ENCODE measurements at places on chromosomes 7 and 10.

GRCh38 chr10:75971402-75972211, 540.2 kb downstream of the LRMDA start:
- DNase-seq: no peak

DNA sequence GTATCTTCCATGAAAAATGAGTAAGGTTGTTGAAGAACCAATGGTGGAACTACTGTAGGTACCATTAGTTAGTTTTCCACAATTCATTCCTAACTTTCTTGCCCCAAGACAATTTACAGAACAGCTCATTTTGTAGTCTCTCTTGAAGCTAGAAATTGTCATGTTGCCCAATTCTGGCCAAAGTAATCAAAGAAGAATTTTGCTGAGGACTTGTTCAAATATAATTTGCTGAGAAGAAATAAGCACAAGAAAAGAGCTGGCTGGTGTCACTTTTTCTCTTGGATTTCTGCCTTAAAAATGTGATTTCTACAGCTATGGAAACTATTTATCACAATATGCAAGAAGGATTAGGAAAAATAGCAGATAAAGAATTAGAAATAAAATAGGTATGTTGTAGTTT, 199.2 kb upstream of the SEMA3A start:
- no peak for DNase-seq

DNA sequence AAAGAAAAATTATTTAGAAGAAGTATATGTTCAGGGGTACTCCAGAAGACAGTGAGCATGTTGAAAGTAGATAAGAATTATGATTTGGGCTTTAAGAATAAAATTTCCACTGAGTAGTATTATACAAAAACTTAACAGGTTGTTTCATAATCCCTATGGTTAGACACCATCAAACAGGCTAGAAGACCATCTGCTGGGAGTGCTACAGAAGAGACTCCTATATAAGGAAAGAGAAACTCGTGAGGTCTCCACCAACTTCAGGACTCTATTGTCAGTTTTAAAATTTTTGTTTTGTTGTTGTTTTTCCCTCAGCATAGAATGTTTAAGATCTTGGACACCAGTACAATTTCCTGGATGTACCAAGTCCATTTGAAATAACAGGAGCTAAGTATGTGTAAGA, 13.1 kb downstream of the DNAJC1 start:
- no peak for DNase-seq

DNA sequence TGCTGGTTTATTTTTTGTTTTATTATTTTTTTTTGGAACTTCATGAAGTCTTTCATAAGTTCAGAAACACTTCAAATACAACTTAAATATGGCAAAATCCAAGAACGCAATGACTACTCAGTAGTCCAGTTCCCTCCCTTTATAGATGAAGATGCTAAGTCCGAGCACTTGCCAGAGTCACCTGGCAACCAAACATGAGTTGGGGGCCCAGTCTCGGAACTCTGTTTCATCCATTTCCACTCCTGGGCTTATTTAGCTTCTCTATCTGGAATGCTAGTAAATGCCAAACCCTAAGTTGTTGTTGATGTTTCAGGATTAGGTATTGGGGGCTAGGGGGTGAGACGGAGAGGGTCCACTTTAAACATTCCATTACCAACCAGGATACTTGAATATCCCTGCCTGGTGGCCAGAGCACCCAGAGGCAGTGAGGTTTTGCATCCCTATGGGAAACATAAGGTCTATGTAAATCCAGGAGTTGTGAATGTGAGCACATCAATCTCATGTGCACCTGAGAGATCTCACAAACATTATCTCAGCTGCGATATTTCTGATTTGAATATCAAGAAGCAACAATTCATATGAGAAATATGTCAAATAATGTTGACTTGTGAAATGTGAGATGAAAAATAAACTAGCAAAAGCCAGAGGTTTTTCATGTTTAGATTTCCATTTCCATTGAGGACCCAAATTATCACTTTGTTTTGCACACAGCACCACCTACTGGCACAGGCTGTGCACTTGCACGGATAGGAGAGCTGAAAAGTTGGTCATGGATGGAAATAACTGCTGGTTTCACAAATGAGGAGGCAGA, 129.3 kb downstream of the PKD1L1 start:
- no peak for DNase-seq

GRCh38 chr10:91907914-91908336, 1.4 kb downstream of the FGFBP3 start:
- DNase-seq: no peak

- no peak for DNase-seq
Observed at GRCh38 chr10:132665946-132666704, 119.8 kb downstream of the NKX6-2 start.

DNA sequence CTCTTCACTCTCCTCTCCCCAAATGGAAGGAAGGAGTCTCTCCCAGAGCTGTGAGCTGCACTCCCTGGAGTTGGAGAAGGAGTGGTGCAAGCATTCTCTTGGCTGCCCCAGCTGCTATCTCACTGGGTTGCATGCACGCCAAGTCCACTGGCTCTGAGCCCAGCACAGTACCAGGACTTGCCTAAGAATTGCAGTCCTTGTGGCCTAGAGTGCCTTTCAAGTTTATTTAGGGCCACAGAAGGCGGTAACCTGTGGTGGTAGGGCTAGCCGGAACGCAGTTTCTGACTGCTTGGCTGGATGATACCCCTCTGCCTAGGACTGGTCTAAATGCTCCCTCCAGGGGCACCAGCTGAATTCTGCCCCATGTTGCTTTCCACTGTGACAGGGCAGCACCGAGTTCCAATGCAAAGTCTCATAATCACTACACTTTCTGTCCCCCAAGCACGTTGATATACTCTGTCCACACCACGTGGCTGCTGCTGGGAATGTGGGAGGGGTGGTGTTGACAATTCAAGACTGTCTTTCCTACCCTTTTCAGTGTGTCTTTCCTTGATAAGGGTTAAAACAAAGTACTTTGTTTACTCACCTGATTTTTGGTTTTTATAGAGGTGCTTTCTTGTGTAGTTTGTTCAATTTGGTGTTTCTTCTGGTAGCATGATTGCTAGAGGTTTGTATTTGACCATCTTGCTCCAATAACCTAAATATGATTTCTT, 57.0 kb downstream of the PHTF2 start:
- no peak for DNase-seq

GRCh38 chr7:12316925-12317324, 86.7 kb downstream of the VWDE start:
- no peak for DNase-seq

DNA sequence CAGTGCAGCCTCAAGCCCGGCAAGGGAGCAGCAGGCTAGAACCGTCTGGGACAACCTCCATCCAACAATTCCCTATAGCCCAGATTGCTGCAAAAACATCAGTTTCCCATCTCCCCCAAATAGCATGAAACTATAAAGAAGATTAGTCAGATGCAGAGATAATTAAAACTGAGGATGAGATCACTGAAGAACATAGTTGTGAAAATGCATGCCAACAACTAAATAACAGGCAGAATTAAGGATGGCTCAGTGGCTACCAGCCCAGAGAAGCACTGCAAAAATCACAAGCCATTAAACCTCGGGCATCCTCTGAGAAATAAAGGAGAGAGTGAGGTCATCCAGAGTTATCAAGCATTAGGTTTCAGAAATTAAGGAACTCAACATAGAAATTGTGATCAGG, 427.1 kb downstream of the TNS3 start:
- no peak for DNase-seq

DNA sequence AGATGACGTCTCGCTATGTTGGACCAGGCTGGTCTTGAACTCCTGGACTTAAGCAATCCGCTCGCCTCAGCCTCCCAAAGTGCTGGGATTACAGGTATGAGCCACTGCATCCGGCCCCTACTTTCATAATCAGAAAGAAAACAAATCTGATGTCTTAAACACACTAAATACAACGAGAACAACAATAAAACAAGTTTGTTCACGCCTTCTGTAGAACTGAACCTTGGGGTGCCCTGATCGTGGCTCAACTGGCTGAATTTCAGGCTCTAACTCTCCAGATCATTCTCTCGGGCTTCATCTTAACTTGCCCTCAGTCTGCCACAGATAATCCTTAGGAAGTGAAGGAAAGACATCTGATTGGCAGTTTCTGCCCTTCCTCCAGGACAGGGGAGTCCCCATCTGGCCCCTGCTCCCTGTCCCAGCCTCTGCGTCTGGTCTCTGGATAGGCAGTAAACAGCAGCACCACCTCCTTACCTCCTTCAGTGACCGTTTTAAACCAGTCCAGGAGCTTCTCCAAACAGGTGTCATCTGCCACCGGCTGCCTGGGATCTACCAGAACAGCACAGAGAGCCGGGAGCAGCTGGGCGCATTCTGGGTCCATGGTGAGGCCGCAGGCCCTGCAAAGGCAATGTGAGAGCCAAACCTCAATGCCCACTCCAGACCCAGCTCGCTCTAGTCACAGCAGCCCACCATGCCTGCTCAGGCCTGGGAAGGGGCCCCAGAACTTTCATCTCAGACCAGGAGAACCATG, 1.3 kb downstream of the BRAT1 start:
- no peak for DNase-seq

DNA sequence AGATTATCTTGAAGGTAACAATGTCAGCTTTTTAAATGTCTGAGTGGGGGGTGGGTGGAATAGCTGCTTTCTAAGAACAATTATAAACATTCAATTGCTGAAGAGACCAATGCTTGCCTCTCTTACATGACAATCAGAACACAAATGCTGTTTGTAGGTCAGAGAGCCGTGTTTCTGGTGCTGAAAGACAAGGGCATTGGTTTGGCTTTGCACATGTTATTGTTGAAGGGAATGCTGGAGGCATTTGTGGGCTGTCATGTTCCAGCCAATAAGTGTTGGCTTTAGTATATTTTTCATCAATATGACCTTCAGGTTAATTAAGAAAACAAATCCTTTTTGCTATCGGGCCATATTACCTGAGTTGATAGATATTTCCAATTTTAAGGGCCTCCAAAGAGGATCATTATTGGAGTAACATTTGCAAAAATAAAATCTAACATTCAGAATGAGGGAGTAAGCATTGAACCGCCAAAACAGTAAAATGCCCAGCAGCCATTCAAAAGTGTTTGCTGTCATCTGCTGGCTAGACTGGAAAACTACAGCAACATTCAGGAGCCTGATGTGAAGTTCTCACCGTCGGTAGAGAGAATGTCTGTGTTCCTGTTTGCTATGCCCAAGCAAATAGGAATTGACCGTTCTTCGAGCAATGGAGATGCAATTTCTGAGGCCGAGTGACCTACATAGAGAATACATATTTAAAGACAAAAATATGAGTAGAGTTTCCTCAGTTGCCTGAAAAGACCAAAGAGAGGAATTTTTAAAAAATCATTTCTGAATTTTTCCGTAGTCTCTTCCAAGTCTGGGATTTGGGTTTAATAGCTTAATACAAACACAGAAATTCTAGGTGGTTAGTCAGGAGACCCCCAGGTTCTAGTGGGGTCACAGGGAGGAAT, 118.9 kb downstream of the APBB1IP start:
- DNase-seq: no peak

GRCh38 chr10:19488592-19489280, 327.5 kb upstream of the PLXDC2 start:
- DNase-seq: no peak

DNA sequence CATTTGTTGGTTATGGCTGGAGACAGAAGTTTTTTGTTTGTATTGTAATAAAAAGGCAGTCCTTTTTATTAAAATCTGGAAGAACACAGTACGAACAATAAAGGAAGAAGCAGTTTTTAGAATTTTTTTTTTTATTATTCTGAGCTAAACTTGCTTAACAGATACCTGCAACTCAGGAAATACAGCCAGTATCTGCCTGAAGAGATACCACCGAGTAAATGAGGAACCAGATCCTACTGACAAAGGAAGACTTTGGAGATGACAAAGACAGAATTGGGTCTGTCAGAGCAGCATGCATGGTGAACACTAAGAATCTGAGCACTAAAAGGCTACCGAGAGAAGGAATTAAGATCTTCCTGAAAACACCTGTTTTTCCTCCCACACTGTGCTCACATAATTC, 1335.9 kb upstream of the SORCS1 start:
- DNase-seq: no peak

- DNase-seq: no peak
Observed at GRCh38 chr7:88254721-88255424, 35.0 kb upstream of the SRI start.

DNA sequence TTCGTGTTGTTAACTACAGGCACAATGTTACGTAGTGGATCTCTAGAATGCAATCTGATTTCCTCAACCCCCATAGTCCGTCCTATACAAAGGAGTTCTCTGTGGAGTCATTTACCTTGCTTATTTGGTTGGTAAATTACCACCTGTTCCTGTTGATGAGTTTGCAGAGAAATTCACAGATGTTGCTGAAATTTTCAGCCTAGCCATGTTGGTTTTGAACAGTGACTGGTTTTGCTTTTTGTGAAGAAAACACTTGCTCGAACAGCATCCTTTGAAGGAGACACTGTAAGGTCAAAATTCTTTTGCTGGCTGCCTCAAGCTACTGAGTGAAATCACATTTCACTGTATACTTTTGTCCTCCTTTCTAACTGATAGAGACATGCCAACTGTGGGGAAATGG, 15.4 kb upstream of the PRKCQ start:
- DNase-seq: no peak

DNA sequence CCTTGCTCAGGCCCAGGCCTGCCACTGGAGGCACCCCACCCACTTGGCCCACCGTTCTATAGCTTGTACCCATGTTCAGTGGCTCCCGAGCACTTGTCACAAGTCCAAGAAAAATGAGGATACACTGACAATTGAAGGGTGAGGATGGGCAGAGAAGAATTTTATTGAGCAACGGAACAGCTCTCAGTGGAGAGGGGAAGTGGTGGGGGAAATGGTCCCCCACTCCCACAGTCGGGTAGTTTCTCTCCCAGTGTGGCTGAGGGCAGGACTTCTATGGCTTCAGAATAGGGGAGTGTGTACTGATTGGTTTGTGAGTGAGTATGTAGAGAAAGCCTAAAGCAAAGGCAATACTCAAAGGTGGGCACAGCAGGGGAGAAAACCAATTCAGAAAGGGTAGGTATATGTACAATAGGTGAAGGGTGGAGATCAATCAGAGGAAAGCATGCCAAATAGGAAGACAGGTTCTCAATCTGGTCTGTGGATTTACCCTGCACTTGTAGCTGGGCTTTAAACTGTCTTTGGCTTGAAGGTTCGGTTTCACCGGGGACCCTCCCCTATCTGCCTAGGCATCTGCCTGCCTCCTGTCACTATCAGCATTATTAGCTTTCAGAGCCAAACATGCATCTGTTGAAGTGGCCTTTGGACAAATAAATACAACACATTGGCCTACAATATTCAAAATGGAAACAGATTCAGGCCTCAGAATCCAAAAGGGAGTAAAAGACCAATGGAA, 8.9 kb upstream of the TSPAN13 start:
- no peak for DNase-seq

- no peak for DNase-seq
Observed at GRCh38 chr10:48714088-48714487, 29.4 kb downstream of the WDFY4 start.

- no peak for DNase-seq
Observed at GRCh38 chr7:129495987-129496386, 6.3 kb upstream of the SMKR1 start.

GRCh38 chr7:149714910-149715471, 58.4 kb downstream of the ZNF467 start:
- peak; percentile 58 for DNase-seq

DNA sequence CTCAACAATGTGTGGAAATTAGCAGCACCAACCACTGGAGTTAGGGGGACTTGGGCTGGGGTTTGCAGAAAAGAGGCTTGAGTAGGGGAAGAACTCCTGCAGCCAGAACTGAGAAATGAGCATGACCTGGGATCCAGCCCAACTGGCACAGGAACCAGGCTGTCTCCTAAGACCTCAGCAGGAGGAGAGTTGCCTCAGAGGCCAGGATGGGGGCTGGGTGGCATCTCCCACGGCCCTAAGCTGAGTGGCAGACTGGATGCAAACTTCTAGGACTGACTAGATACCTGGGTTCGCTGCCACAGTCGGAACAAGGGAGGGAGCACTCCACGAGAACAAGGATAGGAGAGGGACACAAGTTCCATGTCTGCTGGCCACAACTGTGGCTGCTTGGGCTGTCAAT, 62.6 kb downstream of the RNF32 start:
- DNase-seq: no peak
